ENCODE measurements at places on chromosomes 2 and 18.
A peak's percentile ranks its signal among the peaks of the same experiment; 100 is the strongest.

DNA sequence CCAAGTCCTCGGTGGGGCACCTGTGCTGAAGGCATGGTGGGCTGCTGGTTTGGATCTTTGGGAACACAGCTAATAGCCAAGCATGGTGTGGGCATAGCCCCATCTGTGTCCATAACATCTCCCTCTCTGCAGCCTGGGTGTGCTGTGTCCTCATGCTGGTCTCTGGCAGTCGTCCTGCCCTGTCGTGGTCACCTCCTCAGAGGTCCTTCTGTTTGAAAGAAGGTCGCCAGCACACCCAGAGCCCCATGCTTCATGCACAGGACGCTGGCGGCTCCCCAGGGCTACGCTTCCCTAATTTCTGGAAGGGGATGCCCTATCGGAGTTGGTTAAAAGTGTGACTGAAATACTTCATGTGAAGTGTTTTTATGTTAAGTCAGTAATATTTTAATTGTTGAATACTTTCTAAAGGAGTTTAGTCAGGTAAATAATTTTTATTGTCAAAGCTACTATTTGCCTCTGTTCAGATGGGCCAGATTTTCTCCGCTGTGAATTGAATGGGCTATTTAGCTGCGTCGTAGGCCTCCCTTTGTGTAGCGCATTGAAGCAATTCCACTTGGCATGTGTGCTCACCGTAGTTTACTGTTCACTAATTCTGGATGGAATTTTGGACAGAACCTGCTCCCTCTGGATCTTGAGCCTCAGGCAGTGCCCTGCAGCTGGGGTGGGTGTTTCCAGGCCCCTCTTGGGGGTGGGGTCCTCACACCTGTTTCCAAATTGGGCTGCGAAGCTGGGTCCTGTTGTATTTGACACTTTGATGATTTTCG is 81.9 kb downstream of the WDSUB1 start:
- DNase-seq = no peak

DNA sequence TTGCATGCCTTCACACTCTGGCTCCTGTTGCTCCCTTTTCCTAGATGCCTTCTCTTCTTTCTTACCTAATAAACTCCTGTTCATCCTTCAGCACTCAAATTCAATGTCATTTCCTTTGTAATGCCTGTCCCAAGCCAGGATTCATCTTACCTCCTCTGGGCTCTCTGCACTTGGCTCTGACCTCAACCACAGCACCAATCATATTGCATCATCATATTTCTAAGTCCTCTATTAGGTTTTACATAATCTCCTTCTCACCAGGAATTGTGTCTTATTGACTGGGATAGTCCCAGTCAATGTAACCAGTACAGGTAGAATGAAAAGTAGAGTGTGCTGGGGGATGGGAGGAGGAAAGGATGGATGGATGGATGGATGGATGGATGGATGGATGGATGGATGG is 187.1 kb downstream of the NRP2 start:
- DNase-seq = no peak

DNA sequence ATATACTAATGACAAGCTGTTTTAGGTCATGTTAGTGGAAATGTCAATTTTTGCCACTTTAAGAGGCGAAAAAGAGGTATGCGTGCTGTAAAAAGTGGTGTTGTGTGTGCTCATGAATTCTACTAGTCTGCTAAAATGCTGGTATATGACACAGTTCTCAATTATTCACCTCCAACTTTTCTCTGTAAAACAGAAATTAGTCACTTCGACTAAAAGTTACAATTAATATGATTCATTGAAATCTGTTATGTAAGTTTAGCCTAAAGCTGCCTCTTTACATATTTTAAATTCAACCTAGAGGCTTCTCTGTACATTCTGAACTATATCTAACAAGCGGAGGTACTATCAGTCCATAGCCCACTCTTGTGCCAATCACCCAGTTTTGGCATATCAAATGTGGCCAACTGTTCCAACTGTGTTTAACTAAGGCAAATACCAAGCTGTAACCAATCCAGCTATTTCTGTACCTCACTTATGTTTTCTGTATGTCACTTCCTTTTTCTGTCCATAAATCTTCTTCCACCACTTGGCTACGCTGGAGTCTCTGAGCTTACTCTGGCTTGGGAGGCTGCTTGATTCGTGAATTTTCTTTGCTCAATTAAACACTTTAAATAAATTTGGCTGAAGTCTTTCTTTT is 20.8 kb downstream of the BAZ2B start:
- DNase-seq = no peak

DNA sequence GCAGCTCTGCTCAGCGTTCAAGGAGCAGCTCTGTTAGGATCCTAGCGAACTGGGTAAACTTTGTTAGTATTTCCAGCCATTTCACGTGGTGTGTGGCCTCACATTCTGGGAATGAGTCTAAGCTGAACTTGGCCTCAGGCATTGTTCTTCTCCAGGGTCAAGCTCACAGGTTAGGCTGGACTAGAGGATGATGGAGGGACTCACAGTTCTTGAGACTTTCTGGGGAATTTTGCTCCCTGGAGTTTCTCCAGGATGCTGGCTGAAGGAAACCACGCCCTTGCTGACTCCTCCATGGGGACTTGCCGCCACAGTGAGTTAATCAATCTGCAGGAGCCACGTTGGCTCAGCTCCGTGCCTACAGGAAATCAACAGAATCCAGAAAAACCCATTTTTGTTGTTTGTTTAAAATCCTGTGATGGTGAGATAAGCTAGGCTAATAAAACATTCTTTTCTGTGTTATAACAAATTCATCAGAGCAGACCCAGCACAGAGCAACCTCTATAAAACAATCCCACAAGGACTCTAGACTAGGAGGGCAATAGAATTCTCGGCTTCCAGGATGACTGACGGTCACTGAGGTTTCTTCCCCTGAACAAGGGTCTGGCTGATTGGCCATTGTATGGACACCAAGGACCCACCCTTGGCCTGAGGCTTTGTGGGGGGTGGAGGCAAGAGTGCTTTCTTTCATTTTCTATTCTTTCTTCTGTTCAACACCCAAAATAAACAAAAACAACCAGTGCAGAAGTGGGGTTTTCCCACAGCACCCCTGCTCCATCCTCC is 12.6 kb downstream of the CNDP1 start:
- DNase-seq = no peak

- DNase-seq = no peak
These were observed 3.8 kb downstream of the ASXL3 start for GRCh38 chr18:33581856-33582255.

DNA sequence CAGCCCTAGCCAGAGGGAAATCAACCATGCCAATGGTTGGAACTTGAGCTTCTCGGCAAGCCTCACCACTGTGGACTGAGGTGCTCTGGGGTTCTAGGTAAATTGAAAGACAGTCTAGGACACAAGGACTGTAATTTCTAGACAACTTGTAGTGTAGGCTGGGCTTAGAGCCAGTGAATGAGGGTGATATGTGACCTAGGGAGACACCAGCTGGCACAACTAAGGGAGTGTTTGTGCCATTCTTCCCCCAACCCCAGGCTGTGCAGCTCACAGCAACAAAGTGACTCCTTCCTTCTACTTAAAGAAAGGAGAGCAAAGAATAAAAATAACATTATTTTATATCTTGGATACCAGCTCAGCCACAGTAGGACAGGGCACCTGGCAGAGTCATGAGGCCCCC is 1690.7 kb upstream of the TMEFF2 start:
- no peak for DNase-seq

- no peak for DNase-seq
These were observed 222.5 kb upstream of the SESTD1 start for GRCh38 chr2:179487010-179487731.

GRCh38 chr18:22844190-22844589 is 88.9 kb upstream of the RBBP8 start:
- DNase-seq = no peak

- no peak for DNase-seq
These were observed 270.5 kb downstream of the ACTR3 start for GRCh38 chr2:114160263-114160981.

GRCh38 chr2:70084973-70085710 is 2.1 kb upstream of the PCBP1 start:
- peak; percentile 59 for DNase-seq

DNA sequence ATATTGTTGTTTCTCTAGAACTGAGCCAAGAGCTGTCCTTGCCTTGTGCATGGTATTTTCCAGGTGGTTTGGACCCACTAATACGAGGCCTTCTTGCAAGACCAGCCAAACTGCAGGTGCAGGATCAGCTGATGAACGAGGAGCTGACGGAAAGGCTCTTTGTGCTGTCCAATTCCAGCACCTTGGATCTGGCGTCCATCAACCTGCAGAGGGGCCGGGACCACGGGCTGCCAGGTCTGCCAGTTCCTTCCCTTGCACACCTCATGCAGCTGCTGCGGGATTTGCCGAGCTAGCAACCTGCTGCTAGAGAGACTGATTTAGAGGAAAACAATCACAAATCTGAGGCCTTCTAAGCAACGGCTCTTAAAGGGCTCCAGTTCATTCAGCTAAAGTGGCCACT is 74.5 kb downstream of the TPO start:
- DNase-seq = no peak

DNA sequence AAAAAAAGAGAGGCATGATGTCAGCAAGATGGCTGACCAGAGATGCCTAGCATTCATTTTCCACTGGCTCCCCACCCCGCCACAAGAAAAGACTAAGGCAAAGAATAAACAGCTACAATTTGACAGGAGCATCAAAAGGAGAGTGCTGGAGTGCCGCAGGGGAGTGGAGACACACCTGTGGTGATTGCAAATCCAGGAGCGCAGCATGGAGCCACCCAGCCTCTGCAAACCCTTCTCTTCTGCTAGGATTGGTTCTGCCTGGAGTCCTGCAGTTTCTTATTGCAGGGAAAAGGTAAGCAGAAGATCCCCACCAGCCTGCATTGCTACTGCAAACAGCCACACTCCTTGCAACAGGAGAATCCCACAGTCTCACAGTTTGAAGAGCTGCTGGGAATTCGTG is 26.1 kb downstream of the BOLL start:
- no peak for DNase-seq

DNA sequence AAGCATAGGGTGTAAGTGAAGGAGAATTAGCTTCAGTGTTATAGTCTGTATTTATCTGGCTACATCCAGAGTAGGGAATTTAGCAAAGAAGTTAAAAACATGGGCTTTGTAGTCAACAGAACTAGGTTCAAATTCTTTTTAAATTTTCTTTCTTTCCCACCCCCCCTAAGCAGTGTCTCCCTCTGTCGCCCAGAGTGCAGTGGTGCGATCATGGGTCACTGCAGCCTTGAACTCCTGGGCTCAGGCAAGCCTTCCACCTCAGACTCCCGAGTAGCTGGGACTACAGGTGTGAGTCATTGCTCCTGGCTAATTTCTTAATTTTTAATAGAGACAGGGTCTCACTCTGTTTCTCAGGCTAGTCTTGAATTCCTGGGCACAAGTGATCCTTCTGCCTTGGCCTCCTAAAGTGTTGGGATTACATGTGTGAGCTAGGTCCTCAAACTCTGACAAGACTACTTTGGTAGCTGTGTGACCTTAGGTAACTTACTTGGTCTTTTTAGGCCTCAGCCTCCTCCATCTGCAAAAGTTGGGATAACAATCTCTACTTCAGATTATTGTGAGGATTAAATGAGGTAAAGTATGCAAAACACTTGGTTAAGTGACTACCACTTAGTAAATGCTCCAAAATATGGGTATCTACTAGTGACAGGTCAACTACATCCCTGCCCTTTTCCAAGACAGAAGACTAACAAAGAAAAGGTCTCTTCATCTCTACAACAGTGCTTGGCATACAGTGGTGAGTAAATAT is 17.8 kb downstream of the DOK1 start:
- DNase-seq = no peak

DNA sequence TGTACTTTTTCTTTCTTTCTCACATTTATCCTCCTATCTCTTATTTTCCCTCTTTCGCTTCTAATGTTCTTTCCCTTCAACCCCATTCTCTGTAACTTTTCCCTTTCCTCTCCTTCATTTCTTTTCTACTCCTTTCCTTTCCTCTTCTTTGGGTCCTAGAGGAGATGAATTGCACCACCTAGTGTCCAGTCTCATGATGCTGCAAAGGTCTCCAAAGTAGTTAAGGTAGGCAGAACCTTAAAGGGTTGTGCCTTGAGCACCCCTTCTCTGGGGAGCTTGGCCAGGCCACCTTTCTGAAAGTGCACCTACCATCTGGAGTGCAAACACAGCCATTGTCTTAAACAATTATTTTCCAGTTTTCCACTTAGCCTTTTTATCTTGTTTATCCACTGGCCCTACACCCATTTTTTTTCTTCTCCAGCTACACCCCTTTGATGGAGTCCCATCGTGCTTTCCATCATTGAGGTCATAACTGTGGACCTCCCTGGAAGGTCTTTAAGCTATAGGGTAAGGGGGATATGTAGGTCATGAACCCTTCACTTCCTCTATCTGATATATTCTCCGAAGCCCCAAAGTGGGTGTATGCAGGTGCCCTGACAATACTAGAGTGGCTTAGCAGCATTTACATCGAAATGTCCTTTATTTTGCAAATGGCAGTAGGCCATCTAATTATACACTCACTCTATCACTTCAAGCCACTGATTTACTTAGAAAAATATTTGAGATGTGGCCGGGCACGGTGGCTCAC is 155.9 kb downstream of the ESCO1 start:
- DNase-seq = no peak

DNA sequence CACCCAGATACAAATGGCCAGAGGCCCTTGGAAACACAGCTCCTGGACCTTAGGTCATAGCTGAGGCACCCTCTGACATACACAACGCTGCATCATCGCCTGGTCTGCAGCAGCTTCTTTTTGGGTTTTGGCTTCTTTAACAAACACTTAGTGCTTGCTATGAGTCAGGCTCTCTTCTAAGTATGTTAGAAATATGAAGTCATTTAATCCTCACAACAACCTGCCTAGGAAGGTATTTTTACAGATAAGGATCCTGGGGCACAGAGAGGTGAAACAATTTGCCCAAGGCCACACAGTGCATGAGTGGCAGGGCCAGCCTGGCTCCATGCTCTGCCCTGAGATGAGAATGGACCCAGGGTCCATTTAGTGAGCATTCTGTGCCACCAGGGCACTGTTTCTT is 96.6 kb downstream of the TMEM17 start:
- DNase-seq = no peak

GRCh38 chr2:229492034-229492433 is 220.9 kb upstream of the PID1 start:
- no peak for DNase-seq

GRCh38 chr2:36453652-36454051 is 98.1 kb downstream of the CRIM1 start:
- no peak for DNase-seq

GRCh38 chr2:240374085-240374907 is 61.2 kb upstream of the GPC1 start:
- no peak for DNase-seq

DNA sequence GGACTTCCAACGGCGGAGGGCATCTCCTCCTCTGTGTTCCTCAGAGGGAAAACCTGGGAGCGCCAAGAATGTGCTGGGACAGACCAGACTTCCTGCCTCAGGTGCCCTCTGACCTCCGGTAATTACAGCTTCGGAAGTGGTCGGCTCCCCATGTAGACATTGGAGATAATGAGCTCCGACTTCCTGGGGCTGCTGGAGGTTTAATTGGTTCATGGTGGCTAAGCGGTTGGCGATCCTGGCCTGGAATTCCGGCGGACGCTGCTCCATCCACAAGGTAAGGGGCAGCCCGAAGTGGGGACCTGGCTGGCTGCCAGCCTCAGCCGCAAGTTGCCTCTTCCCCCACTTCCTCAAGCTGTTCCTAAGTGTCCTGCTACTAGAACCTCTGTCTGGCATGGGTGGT is 83.2 kb upstream of the EPC2 start:
- DNase-seq = no peak

Measured in stimulated activated CD8-positive, alpha-beta memory T cell treated with anti-CD3 and anti-CD28 coated beads, Interleukin-2, amount 100 ng/mL, for 1 hour (primary cell).